ENCODE measurements at places on chromosomes 2 and 18.

DNA sequence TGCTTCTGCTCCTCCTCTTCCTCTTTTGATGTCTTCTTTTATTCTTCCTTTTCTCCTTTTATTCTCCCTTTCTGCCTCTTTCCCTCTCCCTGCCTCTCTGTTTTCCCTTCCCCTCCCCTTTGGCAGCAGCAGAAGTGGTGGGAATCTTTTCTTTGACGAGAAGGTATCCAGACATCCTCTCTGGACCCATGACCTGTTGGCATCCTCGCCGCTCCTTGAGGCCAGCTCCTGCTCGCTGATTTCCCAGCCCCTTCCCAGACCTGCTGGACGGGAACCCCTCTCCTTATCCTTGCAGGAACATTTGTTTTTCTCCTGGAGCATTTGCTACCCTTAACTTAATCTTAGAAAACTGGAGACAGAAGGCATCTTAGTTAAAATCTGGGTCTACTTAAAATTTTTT lies 130.5 kb downstream of the LPIN1 start:
- DNase-seq: no peak

GRCh38 chr2:10353931-10354330 lies 51.2 kb downstream of the HPCAL1 start:
- DNase-seq: no peak

GRCh38 chr2:203344667-203345066 lies 16.5 kb downstream of the ABI2 start:
- no peak for DNase-seq

DNA sequence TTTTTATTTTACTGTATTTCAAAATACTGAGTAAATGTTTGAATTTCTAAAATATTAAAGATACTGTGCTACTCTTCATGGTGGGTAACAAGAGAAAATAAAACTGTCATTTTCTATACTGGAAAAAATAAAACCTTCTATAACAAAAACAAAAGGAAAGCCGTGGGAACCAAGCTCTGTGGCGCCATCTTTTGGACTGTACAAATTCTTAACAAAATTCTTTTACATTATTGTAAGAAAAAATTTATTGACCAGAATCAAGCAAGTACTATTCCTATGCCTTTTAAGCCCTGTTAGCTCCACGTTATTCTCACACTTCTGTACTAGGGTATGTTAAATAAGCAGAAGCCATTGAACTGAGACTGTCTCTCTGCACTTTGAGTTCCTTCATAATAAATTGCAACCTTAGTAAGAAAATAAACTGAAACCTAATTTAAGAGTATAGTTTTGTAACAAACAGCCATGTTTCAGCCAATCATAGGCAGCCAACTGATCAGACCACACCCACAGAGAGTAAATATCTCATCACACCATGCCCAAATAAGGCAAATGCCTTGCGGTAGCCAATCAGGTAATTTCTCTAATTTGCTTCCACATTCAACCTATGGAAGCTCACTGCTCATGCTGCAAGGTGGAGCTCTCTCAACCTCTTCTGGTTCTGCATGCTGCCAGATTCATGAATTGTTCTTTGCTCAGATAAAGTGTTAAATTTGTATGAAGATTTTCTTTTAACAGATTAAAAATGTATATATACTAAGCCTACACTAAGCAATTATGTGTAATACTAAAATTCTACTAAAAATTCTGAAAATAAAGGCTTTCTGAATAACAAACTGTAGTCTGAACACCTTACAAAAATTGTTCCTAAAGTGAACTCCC lies 42.2 kb downstream of the HIBCH start:
- peak; percentile 72 for DNase-seq

GRCh38 chr2:48781366-48781765 lies 25.8 kb upstream of the LHCGR start:
- no peak for DNase-seq

Data from Karpas-422 (cell line).